ENCODE measurements at places on chromosomes 11 and 22. TPM values are rescaled to one million over a fixed set of nuclear protein-coding genes. Genes with fewer than 3 reads are reported as not detected.

DNA sequence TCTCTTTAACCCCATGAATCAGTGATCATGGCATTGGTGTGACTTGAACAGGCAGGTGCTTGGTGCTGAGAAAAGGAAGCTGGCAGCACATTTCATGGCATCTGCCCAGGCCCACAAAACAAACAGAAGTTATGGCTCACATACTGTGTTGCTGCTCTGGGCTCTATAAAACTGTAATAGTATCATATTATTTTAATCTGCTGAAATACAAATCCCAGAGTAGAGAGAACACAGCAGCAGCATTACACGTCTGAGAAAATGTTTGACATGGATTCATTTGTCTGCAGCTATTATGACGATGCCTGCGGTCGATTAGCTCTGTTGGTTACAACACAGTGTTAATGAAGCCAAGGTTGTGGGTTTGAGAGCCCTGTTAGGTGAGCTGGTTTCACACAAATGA, 80.8 kb downstream of the ALX4 start:
- no peak for DNase-seq

GRCh38 chr22:37497062-37497599, 10.9 kb upstream of the MFNG start:
- DNase-seq: no peak

DNA sequence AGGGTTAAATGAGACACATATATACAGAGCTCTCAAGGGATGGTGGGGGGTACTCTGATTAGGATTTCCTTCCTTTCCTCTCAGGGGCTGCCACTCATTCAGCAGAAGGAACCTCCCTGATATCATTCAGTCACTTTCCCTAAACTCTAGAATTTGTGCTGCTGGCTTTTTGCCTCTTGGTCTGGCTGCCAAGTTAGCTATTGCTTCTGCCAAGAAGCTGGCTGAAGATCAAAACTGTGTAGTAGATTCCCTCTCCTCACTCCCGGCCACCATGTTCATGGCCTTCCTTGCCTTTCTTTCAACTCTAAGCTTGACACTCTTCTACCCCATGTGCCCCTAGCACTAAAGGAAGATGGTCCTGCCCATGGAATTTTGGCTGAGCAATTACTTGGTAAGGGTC, 18.7 kb downstream of the SLC6A5 start:
- DNase-seq: no peak

DNA sequence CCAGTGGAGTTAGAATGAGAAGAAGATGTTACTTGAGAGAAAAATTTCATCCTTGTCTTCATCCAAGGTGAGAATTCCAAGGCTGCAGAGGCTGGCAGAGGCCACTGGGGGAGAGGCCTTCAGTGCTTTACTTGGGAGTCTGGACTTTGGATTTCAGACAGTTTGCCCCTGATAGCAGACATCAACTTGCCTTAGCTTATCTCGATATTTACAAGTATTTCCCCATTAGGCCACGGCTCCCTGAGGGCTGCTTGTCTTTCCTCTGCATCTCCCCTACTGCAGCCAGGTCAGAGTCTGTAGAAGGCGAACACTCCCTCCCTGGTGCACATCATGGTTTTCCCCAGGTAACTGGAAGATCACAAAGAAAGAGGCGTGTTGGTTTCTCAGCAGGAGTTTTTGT, 29.9 kb upstream of the BSX start:
- DNase-seq: no peak

The FXYD2 gene
- polyA plus RNA-seq: 5.0 TPM

DNA sequence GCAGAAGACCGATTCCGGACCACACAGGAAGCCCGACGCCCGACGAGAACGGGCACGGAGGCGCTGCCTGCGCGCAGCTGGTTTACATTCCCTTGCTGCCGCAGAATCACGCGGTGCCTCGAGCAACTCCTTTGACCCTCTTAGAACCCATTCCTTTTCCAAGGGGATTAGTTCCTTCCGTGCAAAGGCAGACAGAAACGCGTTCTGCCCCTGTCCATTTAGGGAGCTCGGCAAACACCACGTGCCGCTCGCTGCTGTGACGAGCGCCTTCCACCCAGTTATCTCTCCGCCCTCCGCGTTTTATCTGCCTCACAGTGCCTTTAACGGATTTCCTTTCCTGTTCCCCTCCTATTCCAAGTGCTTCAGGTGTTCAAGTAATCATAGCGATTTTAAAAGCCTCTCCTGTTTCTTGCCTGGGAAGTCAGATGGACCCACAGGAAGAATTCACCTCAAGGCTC, 24.1 kb upstream of the MICAL3 start:
- peak; percentile 79 for DNase-seq

DNA sequence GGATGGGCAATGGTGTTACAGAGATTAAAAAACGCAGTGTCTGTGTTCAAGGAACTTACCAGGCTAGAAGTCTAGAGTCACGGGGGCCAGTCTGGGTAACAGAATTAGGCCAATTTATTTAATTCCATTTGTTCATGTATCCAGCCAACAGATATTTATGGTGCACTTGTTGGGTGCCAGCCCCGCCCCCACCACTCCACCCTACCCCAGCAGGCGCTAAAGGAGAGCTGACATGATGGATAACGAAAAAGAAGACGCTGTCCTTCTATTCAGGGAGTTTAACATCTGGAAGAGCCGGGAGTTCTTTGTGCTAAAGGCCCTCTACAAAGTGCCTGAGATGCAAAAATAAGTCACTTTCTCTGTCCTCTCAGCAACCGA, 1.1 kb upstream of the BMAL1 start:
- DNase-seq: no peak

DNA sequence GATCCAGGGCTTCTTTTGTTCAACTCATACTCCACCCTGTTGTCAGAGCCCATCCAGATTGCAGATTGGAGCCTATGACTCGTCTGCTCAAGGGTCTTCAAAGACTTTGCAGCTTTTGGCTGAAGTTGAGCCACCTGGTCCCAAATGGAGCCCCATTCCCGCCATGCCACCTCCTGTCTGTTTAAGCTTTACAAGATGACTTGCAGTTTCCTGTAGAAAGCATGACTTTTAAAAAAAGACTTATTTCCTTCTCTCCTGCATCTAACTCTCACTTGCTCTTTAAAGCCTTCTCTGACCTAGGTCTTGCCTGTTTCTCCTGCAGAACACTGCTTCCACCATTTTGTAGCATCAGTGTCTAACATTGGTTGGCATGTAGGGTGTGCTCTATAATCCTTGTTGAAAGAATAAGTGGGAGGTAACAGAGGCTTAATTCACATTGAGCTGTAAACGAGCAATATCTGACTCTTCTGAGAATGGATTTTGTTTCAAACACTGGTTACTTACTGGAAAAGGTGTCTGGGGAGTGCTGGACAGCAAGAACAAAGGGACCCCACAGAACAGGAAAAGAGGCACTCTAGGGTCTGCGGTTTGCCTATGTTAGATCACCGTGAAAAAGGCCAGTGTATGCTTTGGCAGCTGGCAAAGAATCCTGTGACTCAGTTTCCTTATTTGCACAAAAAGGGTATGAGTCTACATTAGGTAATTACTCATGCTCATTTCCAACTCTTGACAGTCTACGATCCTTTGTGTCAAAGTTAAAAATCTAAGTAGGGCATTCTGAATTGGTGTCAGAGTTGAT, 30.3 kb downstream of the NF2 start:
- no peak for DNase-seq

DNA sequence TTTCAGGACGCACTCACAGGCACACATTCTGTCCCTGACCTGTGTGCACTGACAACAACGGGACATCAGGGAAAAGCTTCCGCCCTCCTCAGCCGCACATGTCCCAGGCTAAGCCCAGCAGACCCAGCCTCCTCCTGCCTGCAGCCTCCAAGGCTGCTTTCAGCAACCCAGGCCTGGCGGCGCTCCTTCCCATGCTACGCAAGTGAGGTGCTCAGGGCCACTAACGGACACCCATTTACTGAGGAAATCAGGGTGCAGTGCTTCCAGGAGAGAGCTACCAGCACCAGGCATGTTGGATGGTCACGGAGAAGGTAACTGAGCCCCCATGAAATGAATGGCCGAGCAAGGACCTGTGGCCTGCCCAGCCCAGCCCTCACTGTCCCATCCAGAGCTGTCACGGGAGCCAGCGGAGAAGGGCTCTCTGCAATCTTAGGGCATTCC, 6.9 kb downstream of the MOB2 start:
- DNase-seq: no peak

DNA sequence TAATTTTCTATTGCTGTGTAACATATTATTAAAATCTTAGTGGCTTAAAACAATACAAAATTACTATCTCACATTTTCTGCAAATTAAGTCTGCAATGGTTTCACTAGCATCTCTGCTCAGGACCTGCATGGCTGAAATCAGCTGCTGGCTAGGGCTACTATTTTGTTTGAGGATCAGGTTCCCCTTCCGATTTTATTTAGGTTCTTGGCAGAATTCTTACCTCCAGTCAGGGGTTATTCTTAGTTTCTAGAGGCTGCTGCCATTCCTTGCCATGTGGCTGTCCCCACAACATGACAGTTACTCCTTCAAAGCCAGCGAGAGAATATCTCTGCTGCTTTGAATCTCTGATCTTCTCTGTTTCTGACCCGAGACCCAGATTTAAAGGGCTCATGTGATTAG, 424.5 kb upstream of the ANO5 start:
- DNase-seq: no peak

GRCh38 chr11:128628686-128629085, 41.3 kb upstream of the ETS1 start:
- no peak for DNase-seq

All from ovary (tissue), 10 donors.